ENCODE measurements at places on chromosomes 11 and 22.

DNA sequence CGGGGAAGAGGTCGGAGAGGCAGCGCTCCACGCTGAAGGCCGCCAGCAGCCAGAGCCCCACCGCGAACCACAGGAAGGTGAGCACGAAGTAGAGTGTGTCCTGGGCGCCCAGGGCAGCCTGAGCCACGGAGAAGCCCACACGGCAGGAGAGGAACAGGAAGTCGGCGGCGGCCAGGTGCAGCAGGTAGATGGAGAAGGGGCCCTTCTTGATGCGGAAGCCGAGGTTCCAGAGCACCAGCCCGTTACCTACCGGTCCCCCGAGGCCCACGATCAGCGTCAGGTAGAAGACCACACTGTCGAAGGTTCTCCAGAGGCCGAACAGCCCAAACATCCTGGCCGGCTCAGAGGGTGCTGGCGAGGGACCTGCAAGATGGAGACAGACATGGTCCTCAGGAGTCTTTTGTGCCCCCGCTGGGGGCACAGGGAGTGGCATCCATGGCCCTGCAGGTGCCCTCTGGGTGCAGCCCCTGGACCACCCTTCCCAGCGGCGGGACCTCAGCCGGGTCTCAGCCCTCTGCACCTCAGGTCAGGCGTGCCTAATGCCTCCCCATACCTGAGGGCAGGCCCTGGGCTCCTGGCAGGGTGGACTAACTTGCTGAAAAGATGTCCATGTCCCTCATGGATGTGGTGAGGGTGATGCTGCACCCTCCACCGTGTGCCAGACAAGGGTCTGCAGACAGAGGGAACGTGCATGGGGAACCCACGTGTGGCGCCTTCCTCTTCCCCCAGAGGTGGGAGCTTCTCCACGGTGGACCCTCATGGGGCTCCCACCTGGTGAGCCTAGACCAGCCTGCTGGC, at the start of gene MRGPRG:
TSS of gene MRGPRG (minus strand) at position 331 of the 798 bp plus-strand sequence. CDS start at position 331, 0 bp downstream.
- peak; percentile 7 for DNase-seq

DNA sequence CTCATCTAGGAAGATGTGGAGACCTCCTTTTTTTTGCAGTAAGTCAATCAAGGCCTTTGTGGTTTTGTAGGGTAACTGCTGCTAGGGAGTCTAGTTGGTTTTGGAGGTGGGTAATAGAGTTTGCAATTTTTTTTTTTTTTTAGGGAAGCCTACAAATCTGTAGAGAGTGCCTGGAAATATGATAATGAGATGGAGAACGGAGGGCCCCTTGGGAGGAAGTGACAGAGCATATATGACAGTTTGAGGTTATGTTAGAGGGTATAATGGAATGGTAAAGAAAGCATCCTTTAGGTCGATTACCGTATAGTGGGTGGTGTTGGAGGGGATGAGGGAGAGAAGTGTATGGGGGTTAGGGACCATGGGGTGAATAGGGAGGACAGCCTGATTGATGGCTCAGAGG, 98.3 kb downstream of the ELP4 start:
- no peak for DNase-seq

GRCh38 chr11:86978247-86978646, 23.1 kb upstream of the FZD4 start:
- DNase-seq: no peak

- DNase-seq: no peak
Observed at GRCh38 chr11:126956635-126957034, 43.9 kb downstream of the KIRREL3 start.

- no peak for DNase-seq
Observed at GRCh38 chr11:124193221-124194010, 10.3 kb downstream of the OR10D3 start.
